ENCODE measurements at places on chromosomes 3 and 15.

DNA sequence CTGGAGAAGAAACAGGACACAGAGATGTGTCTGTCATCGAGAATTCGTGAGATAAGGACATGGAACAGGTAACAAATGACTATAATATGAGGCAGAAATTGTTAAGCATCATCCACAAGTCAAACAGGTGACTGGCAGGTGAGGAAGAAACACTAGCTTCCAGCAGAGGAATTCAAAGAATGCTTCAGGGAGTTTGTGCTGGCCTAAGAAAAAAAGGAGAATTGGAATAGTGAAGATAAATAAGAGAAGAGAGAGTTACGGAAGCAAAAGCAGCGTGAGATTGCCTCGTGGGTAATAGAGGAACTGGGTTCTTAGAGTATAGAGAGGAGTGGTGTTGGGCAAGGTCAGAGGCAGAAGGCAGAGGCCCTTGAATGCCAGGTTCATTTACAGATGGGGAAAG, 22.9 kb upstream of the FGF12 start:
- no peak for DNase-seq

DNA sequence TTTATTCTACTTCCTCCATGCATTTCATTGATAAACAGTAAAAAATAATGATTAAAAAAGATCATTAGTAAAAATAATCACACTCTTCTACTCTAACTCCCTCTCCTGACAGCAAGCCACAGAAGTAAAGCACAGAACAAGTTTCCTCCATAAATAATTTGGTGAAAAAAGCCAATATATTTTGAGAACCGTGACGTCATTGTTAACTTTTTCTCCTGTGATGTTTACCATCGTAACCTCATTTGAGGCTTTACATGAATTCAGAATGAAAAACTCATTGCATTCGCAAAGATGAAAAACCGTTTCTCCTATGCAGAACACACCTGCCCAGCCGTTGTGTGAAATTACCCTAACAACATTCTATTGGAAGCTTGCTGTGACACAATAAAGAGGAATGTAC, 120.7 kb downstream of the NSUN3 start:
- no peak for DNase-seq

- no peak for DNase-seq
These were observed 12.3 kb upstream of the LMCD1 start for GRCh38 chr3:8489278-8489792.

GRCh38 chr3:197024881-197025735, 4.5 kb downstream of the MELTF start:
- DNase-seq = no peak

DNA sequence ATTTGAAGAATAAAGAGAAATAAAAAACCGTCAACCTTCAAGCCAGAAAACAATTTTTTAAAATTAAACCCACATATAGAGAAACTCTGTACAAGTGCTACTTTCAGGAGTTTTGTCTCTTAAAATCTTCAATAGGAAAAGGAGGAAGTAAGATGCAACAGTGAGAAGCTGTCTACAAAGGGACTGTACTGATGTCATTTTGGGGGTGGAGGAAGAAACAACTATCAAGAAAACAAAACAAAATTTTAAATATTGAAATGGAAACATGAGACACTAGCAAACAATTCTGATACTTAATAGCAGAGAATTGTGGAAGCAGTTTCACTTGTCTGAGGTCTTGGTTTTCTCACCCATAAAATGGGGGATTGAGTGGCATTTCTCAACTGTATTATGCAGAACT, 84.4 kb downstream of the SLMAP start:
- no peak for DNase-seq

- DNase-seq = no peak
These were observed 29.4 kb downstream of the GOLGB1 start for GRCh38 chr3:121720163-121720562.

DNA sequence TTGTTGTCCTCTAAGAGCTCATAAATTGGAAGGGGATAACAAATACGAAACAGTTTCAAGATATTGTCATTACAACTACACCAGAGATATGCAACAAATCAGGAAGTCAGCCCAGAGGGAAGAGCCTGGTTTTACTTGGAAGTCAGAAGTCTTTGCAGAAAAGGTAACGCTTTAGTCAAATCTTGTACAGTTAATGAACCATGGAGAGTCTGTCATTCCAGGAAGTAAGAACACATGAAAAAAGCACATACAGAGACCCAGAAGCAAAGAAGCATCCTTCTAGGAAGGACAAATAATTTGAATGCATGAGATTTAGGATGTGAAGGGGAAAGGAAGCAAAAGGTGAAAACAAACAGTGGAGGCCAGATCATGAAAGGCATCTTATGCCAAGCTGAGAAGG, 19.6 kb downstream of the DYNC1LI1 start:
- no peak for DNase-seq

- DNase-seq = no peak
These were observed 230.8 kb upstream of the MCTP2 start for GRCh38 chr15:94000606-94001005.

DNA sequence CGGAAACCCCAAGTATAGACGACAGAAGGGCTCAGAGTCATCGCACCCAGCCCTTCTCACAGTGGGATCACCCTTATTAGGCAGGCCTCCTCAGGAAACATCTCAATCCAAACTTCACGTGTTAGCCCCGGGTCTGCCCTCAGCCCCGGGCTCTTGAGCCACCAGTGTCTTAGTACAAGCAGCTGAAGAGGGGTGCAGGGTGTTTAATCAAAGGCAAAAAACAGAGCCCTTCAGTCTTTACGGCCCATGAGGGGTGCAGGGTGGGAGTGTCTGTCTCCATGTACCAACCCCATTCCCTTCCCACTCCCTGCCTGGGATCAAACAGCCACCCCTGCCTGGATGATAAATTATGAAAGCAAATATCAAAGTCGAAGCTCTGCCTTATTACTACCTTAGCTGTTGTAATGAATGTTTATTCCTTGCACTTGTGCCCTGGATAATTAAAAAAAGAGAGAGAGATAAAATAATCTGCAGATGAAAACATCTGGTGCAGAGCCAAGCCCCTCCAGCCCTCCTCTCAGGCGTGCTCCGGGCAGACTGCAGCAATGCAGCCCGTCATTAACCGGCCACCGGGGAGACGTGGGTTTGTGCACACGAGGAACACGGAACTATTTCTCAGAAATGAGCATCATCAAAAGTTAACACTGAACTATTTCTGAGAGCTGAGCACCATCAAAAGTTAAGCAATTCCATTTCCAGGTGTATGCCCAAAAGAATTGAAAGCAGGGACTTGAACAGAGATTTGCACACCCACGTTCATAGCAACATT, 64.5 kb downstream of the ADAMTS17 start:
- DNase-seq = no peak

DNA sequence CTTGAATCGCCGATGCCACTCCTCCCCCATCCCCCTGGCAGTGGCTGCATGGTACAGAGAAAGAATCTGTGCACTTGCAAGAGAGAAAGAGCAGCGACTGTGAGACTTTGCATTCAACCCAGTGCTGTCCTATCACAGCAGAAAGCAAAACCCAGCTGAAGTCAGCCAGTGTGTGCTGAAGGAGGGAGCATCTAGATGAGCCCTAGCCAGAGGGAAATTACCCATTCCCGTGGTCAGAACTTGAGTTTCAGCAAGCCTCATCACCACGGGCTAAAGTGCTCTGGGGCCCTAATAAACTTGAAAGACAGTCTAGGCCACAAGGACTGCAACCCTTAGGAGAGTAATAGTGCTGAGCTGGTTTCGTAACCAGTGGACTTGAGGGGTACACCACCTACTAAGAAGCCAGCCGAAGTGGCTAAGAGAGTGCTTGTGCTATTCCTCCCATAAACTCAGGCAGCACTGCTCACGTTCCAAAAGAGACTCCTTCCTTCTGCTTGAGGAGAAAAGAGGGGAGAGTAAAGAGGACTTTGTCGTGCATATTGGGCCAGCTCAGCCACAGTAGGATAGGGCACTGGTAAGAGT, 15.2 kb upstream of the PIK3R4 start:
- no peak for DNase-seq

DNA sequence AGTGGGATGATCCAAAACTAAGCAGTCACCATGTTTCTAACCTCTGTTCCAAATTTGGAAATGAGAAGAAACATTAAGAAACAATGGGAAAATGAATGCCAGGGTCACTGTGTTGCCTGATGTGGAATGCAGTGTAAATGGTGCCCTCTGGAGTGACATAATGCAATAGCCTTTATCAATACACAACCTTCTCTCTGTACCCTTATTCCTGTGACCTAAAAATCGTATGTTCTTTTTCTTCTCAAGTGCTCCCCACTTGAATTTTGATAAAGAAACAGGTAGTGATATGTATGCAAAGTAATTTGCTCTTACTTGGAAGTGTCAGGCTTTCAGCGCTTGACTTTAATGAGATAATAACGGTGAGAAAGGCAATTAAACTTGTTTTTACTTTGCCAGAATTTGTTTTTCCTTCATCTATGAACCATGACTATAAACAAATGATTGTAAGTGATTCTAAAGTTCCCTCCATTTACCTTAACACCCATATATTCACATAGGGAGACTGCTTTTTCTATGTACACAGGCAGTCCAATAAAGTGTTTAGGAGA, 145.8 kb upstream of the THRB start:
- DNase-seq = no peak

GRCh38 chr15:68412218-68412617, 19.7 kb downstream of the ITGA11 start:
- no peak for DNase-seq

DNA sequence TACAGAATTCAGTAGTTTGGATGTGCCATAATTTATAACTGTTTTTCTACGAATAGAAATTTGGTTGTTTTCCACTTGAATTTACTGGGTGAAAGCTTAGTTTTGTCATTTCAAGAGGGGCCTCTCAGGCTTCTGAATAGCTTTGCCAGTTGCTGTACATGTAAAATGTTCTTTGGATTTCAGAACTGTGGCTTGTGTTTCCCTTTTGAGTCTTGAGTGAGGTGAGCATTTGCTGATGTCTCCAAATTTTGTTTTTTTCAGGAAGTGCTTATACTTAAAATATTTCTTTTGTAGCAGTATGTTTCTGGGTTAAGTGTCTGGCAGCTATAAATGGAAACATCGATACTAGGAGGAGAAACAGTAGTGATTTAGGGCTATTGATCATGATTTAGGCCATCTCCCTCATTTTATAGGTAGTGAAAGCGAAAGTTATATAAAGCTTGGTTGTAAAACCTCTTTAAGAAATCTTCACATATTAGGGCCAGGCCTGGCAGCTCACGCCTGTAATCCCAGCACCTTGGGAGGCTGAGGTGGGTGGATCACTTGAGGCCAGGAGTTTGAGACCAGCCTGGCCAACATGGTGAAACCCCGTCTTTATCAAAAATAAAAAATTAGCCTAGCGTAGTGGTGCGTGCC, 9.2 kb upstream of the TRAK1 start:
- DNase-seq = no peak

DNA sequence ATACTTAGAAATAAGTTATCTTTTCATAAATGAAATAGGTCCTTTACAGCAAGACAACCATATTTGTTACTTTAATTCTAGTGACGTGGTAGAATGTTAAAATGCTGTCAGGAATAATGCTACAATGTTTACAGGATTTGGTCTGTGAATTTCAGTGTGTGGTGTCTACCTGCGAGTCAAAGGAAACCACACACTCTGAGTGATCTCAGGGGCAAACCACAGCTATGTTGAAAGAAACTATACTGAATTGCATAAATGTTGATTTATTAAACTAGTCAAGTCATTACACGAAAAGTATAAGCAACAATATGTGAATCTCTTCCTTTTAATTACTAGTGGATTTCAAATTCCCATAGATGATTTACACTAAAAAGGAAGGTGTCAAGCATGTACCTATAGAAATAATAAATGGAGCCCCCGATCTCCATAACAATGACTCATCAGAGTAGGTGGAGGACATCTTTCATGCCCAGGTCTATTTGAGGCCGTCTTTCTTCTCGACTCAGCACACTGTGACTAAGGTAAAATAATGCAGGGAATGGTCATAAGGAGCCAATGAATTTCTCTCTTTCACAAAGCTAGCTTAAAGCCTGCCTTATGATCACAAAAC, 463.0 kb downstream of the ERC2 start:
- no peak for DNase-seq

- no peak for DNase-seq
These were observed 76.7 kb downstream of the ST6GAL1 start for GRCh38 chr3:187006864-187007630.

- DNase-seq = no peak
These were observed 163.4 kb downstream of the ALDH1A2 start for GRCh38 chr15:57902155-57902554.

- no peak for DNase-seq
These were observed 168.8 kb upstream of the ALCAM start for GRCh38 chr3:105197863-105198262.

DNA sequence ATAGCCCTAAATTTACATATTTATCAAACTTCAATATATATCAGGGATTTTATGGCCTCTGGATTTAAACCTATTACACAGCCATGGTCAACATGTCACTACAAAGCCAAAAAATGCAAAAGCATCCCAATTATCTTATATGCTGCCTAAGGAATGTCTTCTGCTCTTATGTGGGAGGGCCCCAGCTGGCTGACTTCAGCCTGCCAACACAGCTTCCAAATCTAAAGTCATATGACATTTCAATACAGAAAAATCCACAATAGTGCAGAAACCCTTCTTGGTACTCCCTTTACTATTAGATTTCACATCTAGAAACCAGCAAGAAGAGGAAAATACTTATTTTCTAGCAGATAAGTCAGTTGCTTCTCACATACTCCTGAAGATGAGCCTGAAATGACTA, 6.4 kb downstream of the PFN2 start:
- DNase-seq = no peak

DNA sequence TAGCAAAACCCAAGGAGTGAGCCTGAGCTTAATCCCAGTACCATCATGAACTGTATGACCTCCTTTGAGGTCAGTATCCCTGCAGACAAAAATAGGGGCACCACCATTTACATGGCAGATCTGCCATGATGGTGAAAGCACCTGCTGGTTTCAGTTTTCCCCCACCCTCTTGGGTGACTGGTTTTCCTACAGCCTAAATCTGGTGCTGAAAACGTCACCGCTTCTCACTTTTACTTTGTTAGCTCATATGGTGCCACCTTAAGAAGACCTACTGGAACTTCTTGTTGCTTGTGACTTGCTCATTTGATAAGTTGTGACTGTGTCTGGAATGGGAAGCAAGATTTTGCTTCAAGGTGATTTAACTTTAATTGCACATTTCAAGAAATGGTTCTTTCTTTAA, 5.1 kb downstream of the PPP1R2 start:
- DNase-seq = peak; percentile 32

DNA sequence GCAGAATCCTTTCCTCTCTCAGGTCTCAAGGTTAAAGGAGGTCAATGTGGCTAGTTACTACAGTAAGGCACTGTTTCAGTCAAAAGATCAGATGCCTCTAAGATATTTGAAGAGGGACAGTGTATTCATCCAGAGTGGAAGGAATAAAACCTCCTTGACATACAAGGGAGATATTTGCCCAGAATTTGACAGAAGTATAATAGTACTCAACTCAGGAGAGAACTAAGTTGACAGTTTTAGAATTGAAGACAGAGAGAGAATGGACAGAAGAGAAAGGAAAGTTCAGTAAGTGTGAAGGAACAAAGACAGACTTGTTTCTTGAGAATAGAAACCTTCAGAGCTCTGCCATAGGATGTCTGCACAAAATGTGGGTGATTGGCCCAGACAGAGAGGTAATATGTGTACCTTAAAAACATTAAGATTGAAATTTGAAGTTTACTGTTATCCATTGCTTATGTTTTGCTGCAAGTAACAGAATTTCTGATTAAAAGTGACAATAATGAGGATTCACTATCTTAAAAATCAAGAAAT, 507.1 kb downstream of the IGSF11 start:
- no peak for DNase-seq

GRCh38 chr3:174767853-174768382, 91.2 kb upstream of the NAALADL2 start:
- DNase-seq = no peak

GRCh38 chr3:24764236-24764915, 269.7 kb upstream of the THRB start:
- no peak for DNase-seq

Measured in stimulated activated CD8-positive, alpha-beta memory T cell treated with anti-CD3 and anti-CD28 coated beads, Interleukin-2, amount 100 ng/mL, for 48 hours (primary cell).